Mesothelial cell of epicardium (in vitro differentiated cells): ENCODE measurements at places on chromosomes 1 and 21. TPM values are rescaled to one million over a fixed set of nuclear protein-coding genes. Genes with fewer than 3 reads are reported as not detected.

PPP1R8 gene
- total RNA-seq: 42.9 to 45.7 TPM (median 43.5 TPM) in 3 replicates

DMBX1 gene
- not detected in 3 replicates for total RNA-seq

IGSF9 gene
- total RNA-seq: 75.8 to 77.5 TPM (median 76.9 TPM) in 3 replicates

FCRL1 gene
- not detected in 3 replicates for total RNA-seq

WASF2 gene
- total RNA-seq: 97.8 to 102 TPM (median 99.3 TPM) in 3 replicates

TTC22 gene
- 1.2 to 1.6 TPM (median 1.3 TPM) in 3 replicates for total RNA-seq

TLCD4 gene
- total RNA-seq: 5.1 to 6.2 TPM (median 5.6 TPM) in 3 replicates

GBP3 gene
- total RNA-seq: 6.4 to 7.2 TPM (median 6.6 TPM) in 3 replicates

- H3K27ac ChIP-seq: peak overlapping the region; percentile 47
- peaks cover 20% of the 10 kb centered on the region for H3K4me1 ChIP-seq
- H3K27me3 ChIP-seq: no peaks in the 10 kb centered on the region
- H3K36me3 ChIP-seq: no peaks in the 10 kb centered on the region
- no peak overlapping the region for H3K4me3 ChIP-seq
- DNase-seq: no peak
Observed at GRCh38 chr1:168751195-168751650, 22.2 kb upstream of the DPT start.

DNA sequence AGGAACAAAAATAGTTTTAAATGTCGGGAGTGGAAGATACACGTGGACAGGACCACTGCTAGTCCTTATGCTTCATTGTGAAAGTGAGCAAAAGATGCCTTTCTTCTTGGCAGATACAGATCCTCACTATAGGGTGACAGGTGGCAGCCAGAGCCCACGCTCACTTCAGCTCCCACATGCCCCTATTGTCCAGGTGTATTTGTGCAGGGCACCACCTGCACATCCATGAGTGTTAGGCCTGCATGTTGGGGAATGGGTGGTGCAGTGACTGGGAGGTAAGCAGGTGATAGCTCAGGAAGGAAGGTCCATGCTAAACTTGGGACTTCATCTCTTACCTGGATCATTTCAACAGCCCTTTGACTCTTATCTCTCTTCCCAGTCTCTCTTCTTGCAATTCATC, 27.4 kb downstream of the SLC5A9 start:
- no peak overlapping the region for H3K27ac ChIP-seq
- H3K4me1 ChIP-seq: no peaks in the 10 kb centered on the region
- peaks cover 25% of the 10 kb centered on the region for H3K27me3 ChIP-seq
- DNase-seq: no peak
- H3K36me3 ChIP-seq: no peaks in the 10 kb centered on the region

- H3K27me3 ChIP-seq: peaks cover 1% of the 10 kb centered on the region
- no peak overlapping the region for H3K4me3 ChIP-seq
- peaks cover 8% of the 10 kb centered on the region for H3K4me1 ChIP-seq
- no peak overlapping the region for H3K27ac ChIP-seq
Observed at GRCh38 chr1:247386687-247387086, 29.3 kb upstream of the NLRP3 start.

GRCh38 chr1:66478116-66478515, 55.8 kb upstream of the SGIP1 start:
- H3K4me1 ChIP-seq: peaks cover 1% of the 10 kb centered on the region
- no peak overlapping the region for H3K27ac ChIP-seq
- no peak for DNase-seq
- peaks cover 1% of the 10 kb centered on the region for H3K36me3 ChIP-seq

DNA sequence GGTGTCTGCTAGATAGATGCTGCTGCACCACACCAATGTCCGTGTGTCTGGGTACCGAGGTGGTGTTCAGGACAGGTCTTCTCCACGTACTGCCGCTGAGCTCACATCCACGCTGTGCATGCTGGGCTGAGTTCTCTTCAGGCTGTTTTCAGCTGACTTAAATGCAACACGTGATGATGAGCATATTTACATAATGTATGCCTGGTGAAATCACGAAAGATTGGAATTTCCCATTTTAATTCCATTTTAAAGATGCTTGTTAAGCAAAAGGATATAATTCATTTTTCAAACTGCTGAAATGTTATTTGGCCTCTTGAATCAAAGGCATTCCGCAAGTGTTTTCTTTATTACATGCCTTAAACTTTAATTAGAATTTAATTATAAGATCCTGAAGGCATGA, 107.9 kb downstream of the FGGY start:
- no peak overlapping the region for H3K4me3 ChIP-seq
- DNase-seq: no peak
- no peaks in the 10 kb centered on the region for H3K27me3 ChIP-seq
- peaks cover 3% of the 10 kb centered on the region for H3K36me3 ChIP-seq
- peak overlapping the region; percentile 92 for H3K27ac ChIP-seq

DNA sequence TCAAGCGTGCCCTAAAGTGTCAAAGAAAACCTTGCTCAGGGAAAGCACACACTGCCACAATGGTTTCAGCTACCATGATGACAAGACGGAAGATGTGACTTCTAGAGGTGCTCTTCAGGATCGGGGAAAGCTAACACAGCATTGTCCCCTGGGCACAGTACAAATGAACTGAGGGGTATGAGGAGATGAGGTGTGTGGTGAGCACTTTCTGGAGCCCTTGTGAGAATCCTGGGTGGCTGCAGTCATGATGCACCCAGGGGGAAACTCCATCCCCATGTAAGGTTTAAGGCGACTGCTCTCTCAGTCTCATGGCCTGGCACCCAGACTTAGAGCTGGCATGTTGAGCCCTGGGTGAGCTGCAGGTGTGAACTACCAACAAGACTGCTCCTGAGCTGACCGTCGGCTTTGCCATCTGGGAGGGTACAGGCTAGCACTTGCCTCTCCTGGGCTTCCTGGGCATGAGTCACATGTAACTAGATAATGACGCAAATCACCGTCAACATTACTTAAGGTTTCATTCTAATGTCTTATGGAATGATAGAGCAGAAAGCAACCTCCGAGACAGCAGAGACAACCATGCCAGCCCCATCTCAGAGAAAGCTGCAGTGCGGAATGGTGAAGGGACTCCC, 144.6 kb downstream of the CLIC6 start:
- no peak for DNase-seq
- H3K4me3 ChIP-seq: no peak overlapping the region
- H3K36me3 ChIP-seq: peaks cover 17% of the 10 kb centered on the region
- peaks cover 69% of the 10 kb centered on the region for H3K4me1 ChIP-seq

GRCh38 chr1:20151906-20152598, 12.9 kb downstream of the PLA2G2F start:
- H3K27me3 ChIP-seq: no peaks in the 10 kb centered on the region
- peak overlapping the region; percentile 63 for H3K4me3 ChIP-seq
- peaks cover 16% of the 10 kb centered on the region for H3K4me1 ChIP-seq
- peak overlapping the region; percentile 60 for H3K27ac ChIP-seq

DNA sequence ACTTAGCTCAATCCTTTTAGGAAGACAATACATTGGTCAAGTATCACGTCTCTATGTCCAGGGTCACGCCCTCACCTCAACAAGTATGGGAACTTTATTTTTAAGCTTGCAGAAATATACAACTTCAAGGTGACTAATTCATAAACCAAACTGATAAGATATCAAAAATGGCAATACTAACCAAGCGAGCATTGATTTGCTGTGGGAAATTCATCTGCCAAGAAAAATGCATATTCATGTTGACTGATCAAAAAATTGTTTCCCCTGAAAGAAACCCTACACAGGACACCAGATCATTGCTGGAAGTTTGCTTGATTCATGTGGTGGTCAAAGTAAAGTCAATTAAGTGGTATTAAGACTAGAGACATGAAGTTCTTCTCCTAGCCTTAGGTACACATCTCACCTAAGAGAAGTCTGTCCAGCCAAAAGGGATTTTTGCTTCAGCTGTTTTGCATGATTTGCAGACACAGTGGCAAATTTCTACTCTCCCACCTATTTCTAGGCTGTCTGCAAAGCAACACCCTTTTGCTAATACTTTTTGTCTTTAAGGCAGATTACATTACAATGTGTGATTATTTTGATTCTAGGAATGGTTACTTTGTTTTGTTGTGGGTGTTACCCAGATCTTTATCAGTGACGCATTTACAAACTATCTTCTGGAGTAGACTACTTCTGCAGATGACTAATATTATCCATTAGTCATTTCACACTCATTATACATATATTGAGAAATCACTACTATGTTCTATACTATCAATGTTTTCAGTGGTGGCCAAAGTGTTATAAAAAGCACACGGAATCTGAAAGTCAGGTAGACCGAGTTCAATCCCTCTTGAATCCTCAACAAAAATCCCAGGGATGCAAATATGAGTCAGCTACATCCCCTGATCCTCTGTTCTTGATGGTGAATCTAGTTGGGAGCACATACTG, 12.4 kb downstream of the SAMSN1 start:
- H3K4me1 ChIP-seq: peaks cover 8% of the 10 kb centered on the region
- H3K27me3 ChIP-seq: no peaks in the 10 kb centered on the region
- no peaks in the 10 kb centered on the region for H3K36me3 ChIP-seq
- H3K27ac ChIP-seq: no peak overlapping the region
- DNase-seq: no peak
- no peak overlapping the region for H3K4me3 ChIP-seq

GRCh38 chr1:60228041-60228491, 154.5 kb upstream of the C1orf87 start:
- no peak for DNase-seq
- H3K27ac ChIP-seq: no peak overlapping the region
- H3K4me1 ChIP-seq: no peaks in the 10 kb centered on the region
- H3K36me3 ChIP-seq: no peaks in the 10 kb centered on the region

DNA sequence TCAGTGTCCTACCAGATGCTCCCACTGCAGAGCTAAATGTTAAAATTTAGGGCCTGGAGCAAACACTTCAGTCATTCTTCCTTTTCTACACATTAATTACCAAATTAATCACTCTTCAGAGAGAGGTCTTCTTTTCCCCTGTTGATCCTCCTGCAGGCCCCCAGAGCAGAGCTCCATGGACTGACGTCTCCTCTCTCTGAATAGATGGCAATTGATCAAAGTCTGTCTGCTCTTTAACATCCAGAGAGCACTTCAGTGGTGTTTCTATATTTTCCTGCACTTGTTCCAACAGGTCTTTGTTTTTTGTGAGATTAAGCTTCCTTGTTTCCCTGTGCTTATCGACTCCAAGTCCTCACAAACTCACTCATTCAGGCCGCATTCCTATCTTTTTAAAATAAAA, 239.3 kb downstream of the SIPA1L2 start:
- H3K4me1 ChIP-seq: peaks cover 30% of the 10 kb centered on the region
- H3K27me3 ChIP-seq: no peaks in the 10 kb centered on the region
- H3K36me3 ChIP-seq: no peaks in the 10 kb centered on the region

DNA sequence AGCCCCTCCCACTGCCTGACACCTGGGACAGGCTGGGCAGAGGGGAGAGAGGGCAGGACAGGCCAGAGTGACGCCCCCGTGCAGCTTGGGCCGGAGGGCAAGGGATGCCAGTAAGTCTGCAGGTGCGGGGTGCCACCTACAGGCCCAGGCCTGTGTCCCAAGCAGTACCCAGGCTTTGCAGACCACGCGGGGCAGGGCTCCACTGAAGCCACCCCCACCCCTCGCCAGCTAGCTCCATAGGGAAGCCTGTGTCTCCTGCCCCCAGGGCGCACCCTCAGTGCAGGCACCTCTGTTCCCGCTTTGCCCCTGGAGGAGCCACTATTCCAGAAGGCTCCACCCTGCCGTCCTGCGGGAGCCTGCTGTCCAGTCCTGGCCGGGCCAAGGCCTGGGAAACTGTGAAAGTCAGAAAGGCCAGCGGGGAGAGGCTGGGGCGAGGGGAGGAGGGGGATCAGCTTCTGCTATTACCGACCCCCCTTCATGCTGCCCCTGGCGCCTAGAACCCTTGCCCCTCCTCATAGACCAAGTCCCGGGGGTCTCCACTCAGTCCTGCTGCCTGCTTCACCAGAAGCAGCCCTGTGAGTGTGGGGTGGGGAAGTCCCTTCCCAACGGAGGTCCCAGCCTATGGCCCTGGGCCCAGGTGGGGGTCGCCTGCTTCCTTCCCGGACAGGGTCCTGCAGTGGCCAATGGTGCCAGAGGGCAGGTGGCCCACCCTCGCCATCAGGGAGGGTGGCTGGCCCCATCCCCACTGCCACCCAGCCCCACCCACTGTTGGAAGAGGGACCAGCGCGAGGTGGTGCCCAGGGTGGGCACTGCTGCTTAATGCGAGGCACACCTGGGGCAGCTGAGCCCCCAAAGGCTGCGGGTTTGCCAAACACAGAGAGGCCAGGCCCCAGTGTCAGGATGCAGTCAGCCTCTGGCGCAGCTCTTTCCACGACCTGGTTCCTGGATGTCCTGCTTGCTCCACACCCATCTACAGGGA, 54.4 kb downstream of the KCNAB2 start:
- peaks cover 2% of the 10 kb centered on the region for H3K27me3 ChIP-seq
- no peak overlapping the region for H3K27ac ChIP-seq
- no peak for DNase-seq

GRCh38 chr1:167330601-167331293, 110.1 kb downstream of the POU2F1 start:
- H3K27me3 ChIP-seq: no peaks in the 10 kb centered on the region
- no peak overlapping the region for H3K4me3 ChIP-seq
- no peak overlapping the region for H3K27ac ChIP-seq
- H3K4me1 ChIP-seq: peaks cover 5% of the 10 kb centered on the region

DNA sequence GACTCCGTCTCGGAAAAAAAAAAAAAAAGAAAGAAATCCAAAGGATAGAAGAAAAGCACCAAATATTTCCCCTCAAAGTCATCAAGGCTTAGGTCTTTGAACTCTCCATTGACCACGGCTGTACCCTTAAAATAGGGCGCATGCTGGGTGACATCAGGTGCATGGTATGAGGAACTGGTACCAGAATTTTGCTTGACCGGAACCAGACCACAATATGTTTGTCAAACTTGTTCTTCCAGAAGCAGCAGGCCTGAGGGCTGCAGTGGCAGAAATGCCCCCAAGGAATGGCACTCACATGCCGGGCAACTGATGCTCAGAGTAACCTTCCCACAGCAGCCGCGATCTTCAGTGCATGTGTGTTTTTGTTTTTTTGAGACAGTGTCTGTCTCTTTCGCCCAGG, 21.0 kb downstream of the RCC1 start:
- no peak overlapping the region for H3K4me3 ChIP-seq
- no peak for DNase-seq
- H3K27ac ChIP-seq: no peak overlapping the region
- peaks cover 19% of the 10 kb centered on the region for H3K4me1 ChIP-seq
- peaks cover 14% of the 10 kb centered on the region for H3K36me3 ChIP-seq

GRCh38 chr1:157856538-157856937, 14.9 kb upstream of the CD5L start:
- H3K36me3 ChIP-seq: no peaks in the 10 kb centered on the region
- peaks cover 9% of the 10 kb centered on the region for H3K27me3 ChIP-seq
- no peak for DNase-seq
- no peak overlapping the region for H3K27ac ChIP-seq
- H3K4me1 ChIP-seq: no peaks in the 10 kb centered on the region

DNA sequence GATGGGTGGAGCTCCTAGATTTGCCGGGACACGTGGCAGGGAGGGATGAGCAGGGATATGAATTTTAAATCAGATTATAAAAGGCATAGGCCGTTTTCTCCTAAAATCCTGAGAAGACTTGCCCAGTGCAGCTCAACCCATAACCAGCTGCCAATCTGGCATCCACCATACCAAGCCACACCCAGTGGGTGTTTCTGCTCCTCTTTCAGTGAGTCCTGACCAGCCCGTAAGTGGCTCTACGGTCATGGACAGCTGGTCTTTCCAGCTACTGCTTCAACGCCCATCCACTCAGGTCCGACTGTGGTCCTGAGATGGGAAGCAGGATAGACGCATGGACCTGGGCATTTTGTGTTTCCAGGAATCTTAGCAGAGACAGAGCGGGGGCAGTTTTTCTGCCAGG, 107.2 kb downstream of the LAMC2 start:
- peaks cover 23% of the 10 kb centered on the region for H3K4me1 ChIP-seq
- no peak overlapping the region for H3K4me3 ChIP-seq
- no peak for DNase-seq
- H3K36me3 ChIP-seq: no peaks in the 10 kb centered on the region
- no peaks in the 10 kb centered on the region for H3K27me3 ChIP-seq
